Suprapubic skin (tissue), 4 donors: ENCODE measurements at places on chromosomes 2 and 18.

GRCh38 chr2:127069003-127069402 lies 38.0 kb downstream of the BIN1 start:
- no peak for DNase-seq

- peak; percentile 79 for DNase-seq
Measured at GRCh38 chr2:201880993-201881611, 74.8 kb downstream of the CDK15 start.

GRCh38 chr2:43851011-43851980 lies 12.5 kb downstream of the ABCG8 start:
- no peak for DNase-seq

DNA sequence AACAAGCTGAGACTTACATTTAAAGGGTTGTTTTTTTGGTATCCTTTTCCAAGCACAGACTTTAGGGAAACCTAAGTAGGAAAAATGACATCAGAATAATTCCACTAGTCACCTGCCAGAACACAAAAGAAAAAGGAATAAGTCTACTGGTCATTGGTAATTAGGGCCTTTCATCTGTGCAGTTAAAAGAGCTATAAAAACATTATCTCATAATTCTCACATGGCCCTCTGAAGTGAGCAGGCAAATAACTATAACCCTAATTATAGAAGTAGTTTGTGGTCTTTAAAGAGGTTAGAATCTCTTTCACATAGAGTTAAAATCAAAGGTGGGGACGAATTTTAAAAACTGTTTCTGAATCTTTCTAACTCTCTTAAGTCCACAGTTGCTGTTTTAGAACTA lies 111.1 kb upstream of the B3GNT2 start:
- no peak for DNase-seq

DNA sequence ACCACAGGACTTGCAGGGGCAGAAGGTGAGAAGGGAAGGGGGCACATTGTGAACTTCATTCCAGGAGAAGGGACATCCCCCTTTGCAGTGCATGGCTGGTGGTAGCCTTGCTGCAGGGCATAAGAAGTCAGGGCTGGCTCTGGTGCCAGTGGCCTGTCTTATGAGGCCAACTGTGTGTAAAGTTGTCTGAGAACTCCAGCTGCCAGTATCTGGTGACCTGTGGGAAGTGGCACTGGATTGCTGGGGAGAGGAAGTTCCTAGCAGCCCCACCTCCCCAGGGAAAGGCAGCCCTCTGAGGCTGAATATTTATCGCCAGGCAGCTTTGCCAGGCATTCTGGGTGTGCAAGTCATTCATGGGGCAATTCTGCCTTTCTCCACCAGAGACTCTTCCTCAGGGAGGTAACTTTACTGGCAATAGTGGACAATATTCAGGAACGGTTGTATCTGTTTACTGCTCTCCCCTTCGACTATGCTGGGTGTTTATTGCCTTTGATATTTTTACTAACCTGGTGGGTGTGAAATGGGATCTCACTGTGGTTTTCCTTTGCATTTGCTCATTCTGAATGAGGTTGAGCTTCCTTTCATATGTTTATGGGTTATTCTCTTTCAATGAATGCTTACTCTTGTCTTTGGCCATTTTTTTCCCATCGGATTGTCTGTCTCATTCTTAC lies 12.3 kb downstream of the TRPM8 start:
- no peak for DNase-seq

DNA sequence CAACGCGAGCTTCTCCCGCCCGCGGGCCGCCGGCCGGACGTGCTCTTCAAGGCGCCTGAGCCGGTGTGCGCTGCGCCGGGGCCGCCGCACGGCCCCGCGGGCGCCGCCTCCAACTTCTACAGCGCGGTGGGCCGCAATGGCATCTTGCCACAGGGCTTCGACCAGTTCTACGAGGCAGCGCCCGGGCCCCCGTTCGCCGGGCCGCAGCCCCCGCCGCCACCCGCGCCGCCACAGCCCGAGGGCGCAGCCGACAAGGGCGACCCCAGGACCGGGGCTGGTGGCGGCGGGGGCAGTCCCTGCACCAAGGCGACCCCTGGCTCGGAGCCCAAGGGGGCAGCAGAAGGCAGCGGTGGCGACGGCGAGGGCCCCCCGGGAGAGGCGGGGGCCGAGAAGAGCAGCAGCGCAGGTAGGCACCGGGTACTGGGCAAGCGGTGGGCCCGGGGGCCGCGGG lies 676 bp downstream of the HOXD11 start:
- DNase-seq: no peak

DNA sequence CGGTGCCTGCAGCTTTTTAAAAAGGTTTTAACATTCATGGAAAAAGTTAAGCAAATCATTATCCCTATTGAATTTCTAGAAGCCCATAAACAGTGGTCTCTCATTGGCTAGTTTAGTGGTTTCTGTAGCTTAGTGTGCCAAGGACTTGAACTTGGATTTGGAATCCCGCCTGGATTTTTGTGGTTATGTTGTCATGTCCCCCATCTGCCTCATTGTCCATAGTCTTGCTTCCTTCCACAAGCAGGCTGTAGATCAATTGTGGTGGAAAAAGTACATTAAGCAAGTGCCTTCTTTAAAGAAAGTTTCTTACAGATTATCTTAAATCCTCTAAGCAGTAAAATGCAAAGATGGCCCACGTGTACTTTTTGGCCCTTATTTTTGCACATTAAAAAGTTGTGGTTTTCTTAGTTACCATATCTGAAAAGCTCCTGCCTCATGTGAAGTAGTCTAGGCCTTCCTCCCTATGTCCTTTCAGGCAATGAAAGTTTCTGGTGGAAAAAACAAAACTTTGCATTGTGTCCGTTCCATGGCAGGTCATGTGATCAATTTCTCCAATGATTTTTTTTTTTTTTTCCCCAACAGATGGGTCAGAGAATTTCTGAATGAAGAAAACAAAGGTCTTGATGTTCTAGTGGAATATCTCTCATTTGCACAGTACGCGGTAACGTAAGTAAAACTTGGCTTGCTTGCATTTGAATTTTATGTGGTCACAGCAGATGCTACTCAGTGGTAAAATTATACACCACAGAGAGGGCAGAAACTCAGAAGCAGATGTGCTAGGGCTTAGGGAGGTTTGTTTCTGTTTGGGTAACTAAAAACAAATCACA lies 158.9 kb downstream of the PRPF40A start:
- DNase-seq: no peak

DNA sequence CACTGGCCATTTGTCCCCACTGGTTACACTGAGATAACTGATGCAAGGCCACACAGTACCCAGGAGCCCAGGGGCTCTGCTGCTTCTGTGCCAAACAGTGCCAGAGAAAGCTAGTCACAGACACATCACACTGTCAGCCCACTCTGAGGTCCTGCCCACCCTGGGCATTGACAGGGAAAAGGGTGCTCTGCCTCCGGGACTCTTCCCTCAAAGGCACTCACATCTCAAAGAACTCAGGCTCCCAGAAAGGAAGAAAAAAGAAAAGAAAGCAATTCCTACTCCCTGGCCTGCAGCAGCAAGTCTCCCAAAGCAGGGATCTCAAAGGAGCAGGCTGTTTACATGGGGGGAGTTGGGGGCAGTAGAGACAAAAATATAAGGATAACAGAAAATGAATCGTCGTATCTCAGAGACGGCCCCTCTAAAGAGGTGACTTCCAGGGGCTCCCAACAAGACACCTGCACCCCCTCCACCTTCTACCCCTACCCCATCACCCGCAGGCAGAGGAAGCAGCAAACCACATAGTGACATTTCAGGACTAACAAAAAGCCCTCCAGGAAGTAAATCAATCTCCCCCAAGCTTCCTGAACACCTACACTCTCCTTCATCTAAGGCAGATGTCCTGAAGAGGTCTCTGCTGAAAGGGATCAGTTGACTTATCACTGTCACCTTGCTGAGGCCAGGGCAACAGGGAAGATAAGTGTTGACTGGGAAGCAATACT lies 247.6 kb downstream of the TNS1 start:
- DNase-seq: no peak

DNA sequence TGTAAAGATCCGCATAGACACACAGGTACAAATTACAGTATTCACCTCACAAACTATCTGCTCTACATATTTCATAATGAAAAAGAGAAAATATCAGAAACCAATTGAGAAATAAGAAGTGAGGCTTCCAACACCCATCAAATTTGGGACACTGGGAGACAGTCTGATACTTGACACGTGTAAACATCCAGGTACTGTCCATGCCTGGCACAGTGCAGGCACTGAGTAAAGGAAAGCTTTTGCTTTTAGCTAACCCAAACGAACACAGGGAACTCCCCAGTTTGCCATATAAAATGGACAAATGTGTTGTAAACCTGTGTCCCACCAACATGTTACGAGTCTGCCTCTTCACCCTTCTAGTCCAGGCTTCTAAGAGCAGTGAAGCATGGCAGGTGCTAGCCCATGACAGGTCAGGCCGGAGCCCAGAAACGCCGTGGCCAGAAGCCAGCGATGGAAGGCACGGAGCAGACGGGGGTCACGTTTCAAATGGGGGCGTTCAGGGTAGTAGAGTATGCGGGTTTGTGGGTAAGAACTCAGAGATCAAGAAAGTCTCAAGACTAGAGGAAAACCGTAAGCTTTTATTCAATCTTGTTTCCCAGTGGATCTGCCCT lies 27.0 kb downstream of the CDH2 start:
- no peak for DNase-seq

DNA sequence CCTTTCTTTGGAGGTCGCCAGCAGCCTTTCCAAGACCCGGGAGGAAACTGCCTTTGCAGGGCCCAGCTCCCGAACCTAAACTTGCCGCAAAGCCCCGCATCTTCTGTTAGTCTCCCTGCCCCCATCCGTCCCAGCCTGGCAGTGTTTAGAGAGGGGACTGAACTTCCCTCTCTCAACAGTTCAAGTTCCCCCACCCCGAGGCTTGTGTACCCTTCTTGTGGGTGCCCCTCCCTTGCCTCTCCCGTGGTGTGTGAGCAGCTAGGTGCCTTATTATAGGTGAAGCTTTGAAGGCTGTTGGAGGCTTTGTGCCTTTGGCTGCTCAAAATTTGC lies 1.4 kb downstream of the LBH start:
- DNase-seq: no peak

DNA sequence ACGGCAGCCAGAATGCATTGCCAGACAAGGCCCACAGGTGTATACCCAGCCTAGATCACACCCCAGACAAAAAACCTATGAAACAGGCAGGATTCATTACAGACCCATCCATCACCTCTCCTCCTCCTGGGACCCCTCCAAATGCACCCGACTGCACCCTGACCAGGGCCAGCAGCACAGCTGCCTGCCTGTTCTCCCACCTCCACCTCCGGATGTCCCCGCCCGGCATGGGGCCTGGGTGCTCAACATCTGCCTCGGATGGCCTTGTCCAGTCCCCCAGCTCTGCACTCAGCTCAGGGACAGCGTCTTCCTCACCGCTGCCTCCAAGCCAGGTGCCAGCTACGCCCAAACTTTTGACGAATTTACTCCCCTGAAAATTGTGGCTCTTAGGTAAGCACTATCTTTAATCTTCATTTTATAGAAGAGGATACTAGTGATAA lies 91.1 kb downstream of the TPO start:
- DNase-seq: peak; percentile 40

DNA sequence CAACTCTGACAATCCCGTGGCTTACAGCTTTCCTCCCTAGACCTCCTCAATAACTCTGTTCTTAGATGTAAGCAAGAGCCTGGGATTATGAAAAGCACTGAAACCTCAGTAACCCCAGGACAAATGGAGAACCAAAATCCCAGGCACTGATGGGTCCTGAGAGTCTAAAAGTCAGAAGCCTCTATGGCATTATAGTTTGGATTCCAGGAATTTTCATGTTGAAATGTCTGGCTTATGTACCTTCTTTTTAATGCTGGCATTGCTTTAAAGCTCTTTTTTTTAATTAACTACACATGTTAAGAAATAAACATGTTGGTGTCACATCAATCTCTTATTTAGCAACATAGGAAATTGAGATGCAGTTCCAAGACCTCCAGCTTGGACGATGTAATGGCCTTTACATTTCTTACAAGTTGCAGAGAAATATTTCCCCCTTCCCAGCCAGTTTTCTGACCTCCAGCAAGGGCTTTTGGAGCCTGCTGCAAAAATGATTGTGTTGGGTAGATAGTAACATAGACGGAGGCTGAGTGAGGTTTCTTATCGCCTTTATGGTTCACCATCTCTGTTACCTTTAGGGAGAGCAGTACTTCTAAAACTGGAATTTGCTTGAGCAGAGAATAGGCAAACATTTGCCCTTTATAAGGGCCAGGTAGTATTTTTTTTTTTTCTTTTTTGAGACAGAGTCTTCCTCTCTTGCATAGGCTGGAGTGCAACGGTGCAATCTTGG lies 84.8 kb upstream of the RASGRP3 start:
- DNase-seq: no peak

DNA sequence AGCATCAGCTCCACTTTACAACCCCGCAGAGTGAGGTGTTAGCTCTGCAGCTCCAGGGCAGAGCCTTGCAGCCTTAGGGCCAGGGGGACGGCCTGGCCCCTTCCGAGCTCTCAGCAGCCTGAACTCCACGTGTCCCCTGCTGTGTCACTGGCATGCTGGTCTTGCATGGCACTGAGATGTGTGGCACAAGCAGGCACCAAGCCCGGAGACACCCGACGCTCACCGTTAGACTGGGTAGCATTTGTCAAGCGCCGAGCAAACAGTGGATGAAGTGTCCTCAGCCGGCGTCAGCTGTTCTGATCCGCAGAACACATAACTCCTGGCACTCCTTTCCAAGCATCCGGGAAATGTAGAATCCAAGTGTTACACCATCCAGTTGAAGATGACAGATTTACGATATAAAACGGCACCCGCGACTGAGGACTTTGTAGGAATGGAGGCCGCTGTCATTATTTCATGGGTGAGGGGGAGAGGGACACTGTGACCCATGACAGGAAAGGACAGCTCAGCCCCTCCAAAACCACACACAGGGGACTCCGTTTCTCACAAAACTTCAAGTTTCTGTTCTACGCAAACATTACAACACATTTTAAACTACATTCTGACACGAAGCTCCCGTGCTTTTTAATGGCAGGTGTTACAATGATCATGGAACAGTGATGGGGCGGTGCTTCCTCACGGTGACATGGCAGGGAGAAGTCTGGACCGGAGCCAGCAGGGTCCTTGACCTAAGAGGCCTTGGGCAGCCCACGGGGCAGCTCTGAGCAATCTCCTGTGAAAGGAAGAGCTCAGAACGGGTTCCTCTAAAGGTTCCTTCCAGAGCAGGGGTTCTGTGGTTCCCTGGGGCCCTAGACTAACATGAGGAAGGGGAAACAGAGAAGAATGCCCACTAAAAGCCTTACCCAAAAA lies 89.4 kb downstream of the HDAC4 start:
- peak; percentile 73 for DNase-seq

DNA sequence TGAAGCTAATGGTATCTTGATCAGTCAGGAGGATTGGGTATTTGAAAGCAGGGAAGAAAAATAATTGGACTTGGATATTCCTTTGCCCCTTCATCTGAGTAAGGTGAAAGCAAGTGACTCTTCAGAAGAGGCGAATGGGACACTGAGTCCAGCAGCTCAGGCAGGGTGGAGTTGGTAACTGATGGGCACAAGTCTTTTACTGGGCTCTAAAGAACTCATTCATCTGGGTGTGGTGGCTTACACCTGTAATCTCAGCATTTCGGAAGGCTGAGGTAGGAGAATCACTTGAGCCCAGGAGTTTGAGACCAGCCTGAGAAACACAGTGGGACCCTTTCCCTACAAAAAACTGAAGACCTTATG lies 11.2 kb downstream of the CFLAR start:
- no peak for DNase-seq
